ENCODE measurements at places on chromosomes 1 and 21. TPM values are rescaled to one million over a fixed set of nuclear protein-coding genes. Genes with fewer than 3 reads are reported as not detected.

Gene EPRS1
- total RNA-seq: 135 TPM

Gene TAS1R1
- not detected for total RNA-seq

Gene KRTAP13-2
- total RNA-seq: not detected

Gene ALPL
- not detected for total RNA-seq

GRCh38 chr1:218341325-218341724, 3.8 kb upstream of the TGFB2 start:
- no peak for DNase-seq

GRCh38 chr1:118828038-118828437, 160.1 kb downstream of the TBX15 start:
- no peak for DNase-seq

DNA sequence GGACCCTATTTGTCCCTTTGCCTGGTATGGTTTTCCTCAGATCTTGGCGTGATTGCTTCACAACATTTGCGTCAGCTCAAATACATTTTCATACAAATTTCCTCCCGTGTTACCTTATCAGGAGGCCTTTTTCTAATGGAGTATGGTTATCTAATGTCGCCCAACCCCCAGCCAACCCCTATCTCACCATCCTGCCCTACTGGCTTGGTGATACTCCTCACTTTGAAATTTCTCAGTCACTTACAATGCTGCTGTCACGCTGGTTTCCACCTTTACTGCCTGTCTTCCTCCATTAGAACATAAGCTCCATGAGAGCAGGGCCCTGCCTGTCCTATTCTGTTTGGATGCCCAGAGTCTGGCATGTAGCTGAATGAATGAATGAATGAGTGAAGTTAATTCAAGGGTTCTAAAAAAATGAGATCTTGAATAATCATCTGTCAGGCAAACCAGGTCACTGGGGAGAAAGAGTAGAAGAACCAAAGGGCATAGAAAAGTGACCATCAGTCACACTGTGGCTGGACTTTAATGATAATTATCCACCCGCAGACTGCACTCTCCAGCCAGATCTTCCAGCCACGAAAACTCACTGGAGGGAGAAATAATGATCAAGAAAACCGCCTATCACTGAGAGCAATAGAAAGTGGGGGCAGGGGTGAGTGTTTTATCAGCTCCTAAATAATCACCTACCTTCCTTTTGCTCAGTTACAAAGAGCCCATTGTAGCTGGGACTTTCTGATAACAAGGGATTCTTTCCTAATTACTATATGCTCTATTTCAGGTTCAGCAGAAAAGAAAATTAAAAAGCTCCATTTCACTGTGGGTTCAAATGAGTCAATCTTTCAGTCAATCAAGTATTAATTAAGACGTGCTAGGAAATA, 21.3 kb downstream of the KIAA0040 start:
- DNase-seq: no peak

DNA sequence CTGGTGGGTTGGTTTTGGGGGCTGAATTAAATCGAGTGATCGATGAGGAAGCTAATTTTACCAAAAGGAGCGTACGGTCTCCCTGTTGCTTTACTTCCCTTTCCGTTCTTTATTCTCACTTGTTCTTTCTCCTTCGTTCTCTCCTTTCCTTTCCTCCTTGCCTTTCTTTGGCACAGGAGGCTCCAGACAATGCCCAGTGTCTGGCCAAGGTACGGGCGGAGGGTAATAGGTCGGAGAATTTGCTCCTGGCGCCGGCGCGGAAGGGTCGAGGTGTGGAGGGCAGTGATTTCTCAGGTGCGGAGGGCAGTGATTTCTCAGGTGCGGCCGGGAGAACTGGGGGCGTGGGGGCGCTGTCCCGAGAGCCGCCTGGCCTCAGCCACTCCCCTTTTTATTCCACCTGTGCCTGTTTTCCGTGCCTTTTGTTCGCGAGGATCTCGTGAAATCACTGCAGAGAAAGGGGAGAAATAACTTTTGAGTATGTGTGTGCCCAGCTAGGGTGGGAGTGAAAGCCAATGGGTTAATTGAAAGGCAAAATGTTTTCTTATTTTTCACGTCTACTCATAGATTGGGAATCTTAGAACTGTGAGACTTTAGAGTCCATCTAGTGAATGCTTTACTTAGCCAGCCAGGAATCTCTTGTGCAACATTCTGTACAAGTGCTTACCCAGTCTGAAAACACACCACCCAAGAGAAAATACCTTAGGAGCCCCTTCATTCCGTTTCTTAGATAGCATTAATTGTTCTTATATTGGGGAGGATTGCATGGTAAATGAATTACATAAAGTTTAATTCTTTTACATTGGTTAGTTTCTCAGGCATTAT, 1.3 kb downstream of the FNBP1L start:
- DNase-seq: no peak

All from activated CD4-positive, alpha-beta T cell treated with anti-CD3 and anti-CD28 coated beads, Interleukin-2, amount 10 ng/mL, durations not matched to agents 7 days and 5 days (primary cell).